ENCODE measurements at places on chromosomes 12 and 14.

- peak; percentile 18 for DNase-seq
Observed at GRCh38 chr12:10701131-10701681, 21.9 kb downstream of the YBX3 start.

DNA sequence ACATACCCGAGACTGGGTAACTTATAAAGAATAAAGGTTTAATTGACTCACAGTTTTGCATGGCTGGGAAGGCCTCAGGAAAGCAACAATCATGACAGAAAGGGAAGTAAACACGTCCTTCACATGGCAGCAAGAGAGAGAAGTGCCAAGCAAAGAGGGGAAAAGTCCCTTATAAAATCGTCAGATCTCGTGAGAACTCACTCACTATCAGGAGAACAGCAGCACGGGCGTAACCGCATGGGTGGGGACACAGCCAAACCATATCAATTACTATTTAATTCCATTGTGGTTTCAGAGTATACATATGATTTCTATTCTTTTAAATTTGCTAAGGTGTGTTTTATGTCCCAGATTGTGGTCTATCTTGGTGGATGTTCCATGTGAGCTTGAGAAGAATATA lies 117.9 kb downstream of the SCAF11 start:
- no peak for DNase-seq

- DNase-seq = no peak
Observed at GRCh38 chr12:130672089-130672820, 43.8 kb downstream of the RIMBP2 start.

- DNase-seq = no peak
Observed at GRCh38 chr12:97837401-97837800, 374.8 kb downstream of the RMST start.

GRCh38 chr14:92670160-92670559 lies 78.3 kb downstream of the LGMN start:
- no peak for DNase-seq

- no peak for DNase-seq
Observed at GRCh38 chr12:132834181-132834711, 5.6 kb upstream of the GOLGA3 start.

- DNase-seq = no peak
Observed at GRCh38 chr14:29486132-29486531, 441.5 kb downstream of the PRKD1 start.

DNA sequence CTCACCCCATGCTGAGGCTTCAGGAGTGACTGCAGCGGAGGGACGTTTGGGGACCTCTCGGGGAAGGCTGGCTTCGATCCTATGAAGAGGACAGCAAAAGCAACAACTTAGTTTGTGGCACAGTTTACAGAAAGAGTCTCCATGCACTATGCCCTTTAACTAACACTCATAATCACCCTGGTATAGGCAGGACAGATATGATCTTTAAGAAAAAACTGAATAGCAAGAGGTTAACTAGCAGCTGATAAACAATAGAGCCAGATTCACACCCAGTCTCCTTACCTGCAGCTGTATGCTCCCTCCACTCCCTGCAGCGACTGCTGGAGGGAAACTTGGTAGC lies 27.4 kb downstream of the TMEM63C start:
- no peak for DNase-seq

- no peak for DNase-seq
Observed at GRCh38 chr14:51157012-51157411, 62.1 kb upstream of the TRIM9 start.

DNA sequence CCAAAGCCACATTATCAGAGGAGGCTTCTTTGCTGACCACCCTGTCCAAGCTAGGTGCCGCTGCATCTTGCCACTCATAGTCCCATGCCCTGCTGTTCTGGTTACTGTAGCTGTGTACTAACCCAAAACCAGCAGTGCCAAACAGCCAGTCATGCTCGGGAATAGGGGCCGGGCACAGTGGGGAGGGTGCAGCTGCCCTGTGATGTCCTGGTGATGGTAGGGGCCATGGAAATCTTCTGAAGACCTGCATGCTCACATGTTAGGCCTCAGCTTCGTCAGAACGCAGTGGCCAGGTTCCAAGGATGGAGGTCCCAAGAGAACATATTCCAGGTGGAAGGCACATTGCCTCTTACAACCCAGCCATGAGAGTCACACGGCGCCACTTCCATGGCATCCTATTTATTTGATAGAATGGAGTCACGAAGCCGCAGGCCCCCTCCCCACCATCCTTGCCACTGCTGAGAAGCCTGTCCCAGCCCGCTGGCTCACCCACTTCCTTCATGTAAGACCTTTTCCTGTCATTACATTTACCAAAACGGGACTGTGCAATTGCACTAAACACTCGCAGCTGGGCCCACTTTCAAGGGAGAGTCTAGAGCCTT lies 48.5 kb downstream of the FAM222A start:
- no peak for DNase-seq

- DNase-seq = no peak
Observed at GRCh38 chr14:53828820-53829219, 127.8 kb downstream of the BMP4 start.

DNA sequence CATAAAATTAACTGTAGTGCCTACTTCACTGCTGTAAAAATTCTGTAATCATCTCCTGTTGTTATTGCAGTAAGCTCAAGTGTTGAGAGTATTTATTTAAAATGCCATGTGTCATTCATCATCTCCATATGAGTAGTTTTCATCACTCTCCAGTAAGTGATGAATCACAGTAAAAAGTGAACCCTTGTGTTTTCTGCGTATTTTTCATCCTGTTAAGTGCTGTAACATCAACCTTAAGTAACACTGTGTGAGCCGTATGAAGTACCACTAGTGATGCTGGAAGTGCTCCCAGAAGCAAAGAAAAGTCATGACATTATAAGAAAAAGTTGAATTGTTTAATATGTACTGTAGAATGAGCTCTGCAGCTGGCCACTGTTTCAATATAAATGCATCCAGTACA lies 55.4 kb downstream of the SLCO1B3 start:
- no peak for DNase-seq

GRCh38 chr14:36767603-36768281 lies 106.1 kb downstream of the PAX9 start:
- DNase-seq = no peak

DNA sequence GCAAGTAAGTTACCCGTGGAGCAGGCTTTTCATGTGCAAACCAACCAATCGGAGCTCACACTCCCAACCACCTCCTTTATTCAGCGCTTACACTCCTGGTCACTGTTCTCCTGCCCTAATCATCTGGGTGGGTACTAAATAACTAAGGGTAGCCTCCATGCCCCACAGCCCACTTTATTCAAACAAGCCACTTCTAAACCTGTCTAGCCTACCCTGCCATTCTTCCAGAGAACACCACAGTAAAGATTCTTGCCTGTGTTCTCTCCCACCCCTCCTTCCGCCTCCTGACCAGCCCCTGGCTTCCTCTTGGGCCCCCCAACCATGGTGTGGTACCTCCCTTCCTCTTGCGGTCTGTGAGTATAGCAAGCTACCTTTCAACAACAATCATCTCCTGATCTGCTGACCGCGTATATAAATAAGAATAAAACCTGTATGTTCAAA lies 581.9 kb downstream of the VRK1 start:
- DNase-seq = no peak

DNA sequence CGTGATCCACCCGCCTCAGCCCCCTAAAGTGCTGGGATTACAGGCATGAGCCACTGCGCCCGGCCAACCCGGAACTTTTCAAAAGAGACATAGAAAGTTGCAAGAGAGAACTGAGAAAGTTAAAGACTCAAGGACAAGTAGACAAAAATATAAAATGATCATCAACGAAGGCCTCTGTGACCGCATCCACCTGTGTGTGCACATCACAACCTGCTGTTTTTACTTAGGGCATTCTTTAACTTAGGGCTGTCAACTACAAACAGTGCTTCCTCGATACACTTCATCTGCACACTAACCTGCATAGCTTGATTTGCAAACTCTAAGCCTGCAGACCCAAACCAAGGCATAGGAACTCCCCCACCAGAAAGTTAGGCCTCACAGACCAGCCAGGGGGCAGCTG lies 14.8 kb downstream of the P2RX2 start:
- DNase-seq = no peak

DNA sequence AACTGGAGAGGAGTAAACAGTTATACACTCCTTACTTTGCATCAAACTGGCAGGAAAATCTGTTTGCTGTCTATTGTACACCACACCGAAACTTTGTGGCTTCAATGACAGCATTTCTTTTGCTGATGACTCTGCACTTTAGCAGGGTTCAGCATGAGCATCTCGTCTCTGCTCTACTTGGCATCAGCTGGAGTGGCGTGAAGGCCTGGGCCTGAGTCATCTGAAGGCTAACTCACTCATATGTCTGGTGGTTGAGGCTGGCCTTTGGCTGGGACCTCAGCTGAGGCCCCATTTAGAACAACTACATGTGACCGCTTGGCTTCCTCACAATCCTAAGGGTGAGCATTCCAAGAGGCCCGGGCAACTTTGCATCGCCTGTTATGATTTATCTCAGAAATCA lies 28.7 kb upstream of the REP15 start:
- DNase-seq = no peak
